ENCODE measurements at places on chromosomes 12 and 14.

DNA sequence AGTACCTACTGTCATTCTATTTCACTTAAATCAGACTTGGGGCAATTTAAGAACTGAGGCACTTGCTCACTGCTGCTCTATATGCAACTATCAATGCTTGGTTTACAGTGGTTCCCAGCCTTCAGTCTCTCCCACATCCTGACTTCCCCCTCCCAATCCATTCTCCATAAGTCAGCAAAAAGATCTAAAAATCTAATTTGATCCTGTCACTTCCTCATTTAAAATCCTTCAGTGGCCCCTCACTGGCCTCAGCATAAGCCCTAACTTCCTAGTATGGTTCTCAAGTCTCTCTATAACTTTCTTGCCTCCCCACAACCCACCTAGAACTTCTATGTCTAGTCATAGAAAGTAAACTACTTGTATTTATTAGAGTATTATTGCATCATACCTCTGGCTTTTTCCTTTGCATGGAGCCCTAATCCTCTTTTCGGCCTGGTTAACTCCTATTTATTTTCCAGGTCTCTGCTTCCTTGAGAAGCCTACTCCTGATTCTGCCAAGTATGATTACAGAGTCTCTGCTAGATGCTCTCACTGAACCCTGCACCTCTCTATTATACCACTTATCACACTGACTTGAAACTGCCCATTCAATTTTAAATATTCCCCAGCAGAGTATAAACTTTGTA, 130.6 kb downstream of the RALGAPA1 start:
- no peaks in the 10 kb centered on the region for H3K27me3 ChIP-seq
- no peaks in the 10 kb centered on the region for H3K4me1 ChIP-seq
- DNase-seq = no peak

GRCh38 chr14:88005050-88005481, at the start of gene GPR65:
GPR65 (plus strand) TSS chr14:88005135; CDS start chr14:88010848, 5,713 bp downstream.
- no peak within 1 kb of the TSS for H3K27ac ChIP-seq
- DNase-seq = no peak
- H3K36me3 ChIP-seq = no peaks in the 10 kb centered on the region
- H3K27me3 ChIP-seq = no peaks in the 10 kb centered on the region
- H3K4me3 ChIP-seq = no peak within 1 kb of the TSS

GRCh38 chr12:115312901-115313300, 628.9 kb upstream of the TBX3 start:
- H3K36me3 ChIP-seq = no peaks in the 10 kb centered on the region
- DNase-seq = no peak
- no peaks in the 10 kb centered on the region for H3K4me1 ChIP-seq
- no peaks in the 10 kb centered on the region for H3K27me3 ChIP-seq
- no peak overlapping the region for H3K27ac ChIP-seq

- H3K27me3 ChIP-seq = no peaks in the 10 kb centered on the region
- H3K36me3 ChIP-seq = no peaks in the 10 kb centered on the region
- no peaks in the 10 kb centered on the region for H3K4me1 ChIP-seq
Measured at GRCh38 chr14:45267071-45267470, 14.1 kb upstream of the MIS18BP1 start.

DNA sequence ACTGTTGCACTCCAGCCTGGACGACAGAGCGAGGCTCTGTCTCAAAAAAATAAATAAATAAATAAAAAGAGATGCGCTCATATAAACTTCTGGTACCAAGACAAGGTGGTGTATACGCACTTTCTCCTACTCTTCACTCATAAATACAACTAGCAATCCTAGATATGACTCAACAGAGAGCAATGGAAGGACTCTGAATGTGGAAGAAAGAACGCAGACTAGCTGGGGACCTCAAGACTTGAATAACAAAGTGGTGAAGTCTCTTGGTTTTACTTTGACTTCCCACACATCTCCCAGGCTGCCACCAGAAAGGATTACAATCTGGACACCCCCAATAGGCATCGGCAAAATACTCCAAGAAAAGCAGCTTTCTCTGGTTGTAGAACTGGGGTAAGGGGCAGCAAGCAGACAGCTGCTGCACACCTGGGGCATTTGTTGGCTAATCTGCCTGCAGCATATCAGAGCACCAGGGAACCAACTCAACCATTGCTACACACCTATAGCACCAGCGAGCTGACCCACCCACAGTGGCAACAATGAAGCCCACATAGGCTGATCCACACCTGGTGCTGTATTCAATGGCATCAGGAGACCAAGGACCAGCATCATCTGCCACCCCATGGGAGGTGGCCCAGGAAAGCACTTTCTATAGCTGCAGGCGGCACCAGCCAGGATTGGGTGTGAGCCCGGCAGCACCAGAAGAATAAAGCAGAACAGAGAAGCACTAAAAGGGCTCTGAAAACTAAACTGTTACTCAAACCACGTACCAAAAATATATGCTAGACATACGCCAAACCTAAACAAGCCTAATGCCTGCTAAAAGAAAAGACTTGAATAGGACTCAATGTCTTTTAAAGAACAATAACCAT, 1231.7 kb upstream of the TMEM132C start:
- no peaks in the 10 kb centered on the region for H3K36me3 ChIP-seq
- no peak for DNase-seq
- no peak overlapping the region for H3K27ac ChIP-seq
- no peak overlapping the region for H3K4me3 ChIP-seq

GRCh38 chr12:5599378-5599777, 167.5 kb downstream of the NTF3 start:
- no peaks in the 10 kb centered on the region for H3K36me3 ChIP-seq
- H3K27ac ChIP-seq = no peak overlapping the region

GRCh38 chr14:99564256-99564925, 39.6 kb downstream of the CCDC85C start:
- H3K27ac ChIP-seq = peak overlapping the region; percentile 25
- H3K4me1 ChIP-seq = peaks cover 63% of the 10 kb centered on the region
- H3K27me3 ChIP-seq = no peaks in the 10 kb centered on the region
- DNase-seq = no peak
- H3K4me3 ChIP-seq = no peak overlapping the region

DNA sequence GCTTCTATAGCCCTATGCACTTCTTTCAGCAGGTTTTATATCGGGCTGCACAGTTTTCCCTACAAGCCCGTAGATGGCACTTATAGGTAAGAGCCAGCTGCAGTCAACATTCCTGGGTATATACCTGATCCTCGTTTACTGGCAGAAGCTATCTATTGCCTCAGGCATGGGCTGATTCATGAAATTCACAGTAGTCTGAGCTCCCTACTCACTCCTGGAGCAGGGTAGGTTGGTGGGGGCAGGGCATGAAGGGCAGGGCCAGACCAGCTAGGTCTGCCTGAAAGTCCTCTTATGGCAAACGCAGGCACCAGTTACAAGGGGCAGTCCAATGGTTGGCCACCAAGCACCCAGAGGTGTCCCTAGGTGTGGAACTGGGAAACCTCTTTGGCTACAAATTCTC, 345.8 kb downstream of the RPS29 start:
- no peaks in the 10 kb centered on the region for H3K27me3 ChIP-seq
- no peaks in the 10 kb centered on the region for H3K4me1 ChIP-seq
- H3K4me3 ChIP-seq = no peak overlapping the region
- H3K27ac ChIP-seq = no peak overlapping the region
- DNase-seq = no peak

- no peak overlapping the region for H3K4me3 ChIP-seq
- H3K27me3 ChIP-seq = peaks cover 53% of the 10 kb centered on the region
- no peaks in the 10 kb centered on the region for H3K36me3 ChIP-seq
- H3K4me1 ChIP-seq = peaks cover 12% of the 10 kb centered on the region
- DNase-seq = no peak
Measured at GRCh38 chr12:53173085-53173715, 7.3 kb upstream of the ZNF740 start.

DNA sequence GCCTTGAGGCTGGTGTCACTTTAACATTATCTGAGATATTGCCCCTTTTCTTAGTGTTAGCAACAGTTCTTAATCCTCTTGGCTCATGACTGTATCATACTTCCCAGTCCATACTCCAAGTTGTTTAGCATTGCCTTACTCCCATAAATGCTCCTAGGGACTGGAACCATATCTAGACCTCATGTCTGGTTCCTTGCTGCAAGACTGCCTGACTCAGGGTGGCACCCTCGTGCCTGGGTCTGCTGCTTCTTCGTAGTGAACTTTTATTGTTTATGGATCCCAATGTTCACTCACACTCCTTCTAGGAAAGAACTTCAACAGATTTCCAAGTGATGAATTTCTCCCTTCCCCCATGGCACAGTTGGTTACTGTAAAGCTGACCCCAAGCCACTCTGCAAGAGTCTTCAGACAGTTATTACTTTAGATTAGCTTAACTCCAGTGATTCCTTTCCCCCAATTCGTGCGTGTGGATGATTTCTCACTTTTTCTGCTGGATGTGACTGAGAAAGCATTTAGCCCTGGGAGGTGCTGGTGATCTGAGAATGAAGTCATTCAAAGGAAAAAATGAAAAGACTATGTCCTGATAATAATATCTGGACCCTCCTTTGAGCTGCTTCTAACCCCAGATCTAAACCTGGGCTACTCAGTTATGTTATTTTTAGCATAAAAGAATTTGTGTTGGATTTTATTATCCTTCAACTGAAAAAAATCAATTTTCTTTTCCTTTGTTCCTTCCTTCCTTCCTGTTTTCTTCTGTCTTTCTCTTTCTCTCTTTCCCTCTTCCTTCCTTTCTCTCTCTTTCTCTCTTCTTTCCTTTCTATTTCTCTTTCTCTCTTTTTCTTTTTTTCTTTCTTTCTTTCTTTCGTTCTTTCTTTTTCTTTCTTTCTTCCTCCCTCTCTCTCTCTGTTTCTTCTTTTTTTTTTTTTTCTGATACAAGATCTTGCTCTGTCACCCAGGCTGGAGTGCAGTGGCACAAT, 47.5 kb upstream of the PPP1R12A start:
- H3K27me3 ChIP-seq = no peaks in the 10 kb centered on the region
- DNase-seq = no peak
- H3K4me1 ChIP-seq = peaks cover 7% of the 10 kb centered on the region
- no peak overlapping the region for H3K27ac ChIP-seq

DNA sequence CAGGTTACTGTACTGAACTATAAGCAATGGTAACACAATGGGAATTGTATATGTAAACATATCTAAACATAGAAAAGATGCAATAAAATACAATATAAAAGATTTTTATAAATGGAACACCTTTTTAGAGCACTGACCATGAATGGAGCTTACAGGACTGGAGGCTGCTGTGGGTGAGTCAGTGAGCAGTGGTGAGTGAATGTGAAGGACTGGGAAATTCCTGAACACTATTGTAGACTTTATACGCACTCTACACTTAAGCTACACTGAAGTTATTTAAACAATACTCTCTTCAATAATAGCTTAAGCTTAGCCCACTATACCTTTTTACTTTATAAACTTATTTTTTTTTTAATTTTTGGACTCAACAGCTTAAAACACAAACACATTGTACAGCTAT, 313.5 kb downstream of the KCNC2 start:
- no peaks in the 10 kb centered on the region for H3K27me3 ChIP-seq
- DNase-seq = no peak
- no peaks in the 10 kb centered on the region for H3K36me3 ChIP-seq

- H3K4me3 ChIP-seq = peak overlapping the region; percentile 82
- peaks cover 3% of the 10 kb centered on the region for H3K36me3 ChIP-seq
- peaks cover 90% of the 10 kb centered on the region for H3K27me3 ChIP-seq
- DNase-seq = peak; percentile 82
- peaks cover 24% of the 10 kb centered on the region for H3K4me1 ChIP-seq
- no peak overlapping the region for H3K27ac ChIP-seq
Measured at GRCh38 chr12:4272424-4273272, 914 bp upstream of the CCND2 start.

DNA sequence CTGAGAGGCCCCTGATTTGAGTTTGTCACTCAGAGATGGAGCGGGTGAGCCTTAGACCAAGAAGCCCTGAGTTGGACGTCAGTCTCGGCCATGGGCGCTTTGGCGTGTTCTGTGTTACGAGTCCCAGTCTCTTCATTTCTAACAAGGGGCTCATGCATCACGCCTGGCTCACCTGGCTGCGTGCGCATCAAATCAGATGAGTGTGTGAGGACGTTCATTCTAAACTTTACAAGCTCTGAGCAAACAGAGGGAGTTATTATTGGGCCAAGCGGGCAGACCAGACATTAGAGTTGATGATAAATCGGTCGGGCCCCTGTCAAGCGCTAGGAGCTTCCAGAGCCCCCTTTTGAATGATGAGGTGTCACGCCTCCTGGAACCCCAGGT, 117.2 kb downstream of the CALM1 start:
- H3K4me1 ChIP-seq = peaks cover 30% of the 10 kb centered on the region
- H3K36me3 ChIP-seq = no peaks in the 10 kb centered on the region
- no peak overlapping the region for H3K4me3 ChIP-seq
- H3K27ac ChIP-seq = no peak overlapping the region
- no peak for DNase-seq
- no peaks in the 10 kb centered on the region for H3K27me3 ChIP-seq

DNA sequence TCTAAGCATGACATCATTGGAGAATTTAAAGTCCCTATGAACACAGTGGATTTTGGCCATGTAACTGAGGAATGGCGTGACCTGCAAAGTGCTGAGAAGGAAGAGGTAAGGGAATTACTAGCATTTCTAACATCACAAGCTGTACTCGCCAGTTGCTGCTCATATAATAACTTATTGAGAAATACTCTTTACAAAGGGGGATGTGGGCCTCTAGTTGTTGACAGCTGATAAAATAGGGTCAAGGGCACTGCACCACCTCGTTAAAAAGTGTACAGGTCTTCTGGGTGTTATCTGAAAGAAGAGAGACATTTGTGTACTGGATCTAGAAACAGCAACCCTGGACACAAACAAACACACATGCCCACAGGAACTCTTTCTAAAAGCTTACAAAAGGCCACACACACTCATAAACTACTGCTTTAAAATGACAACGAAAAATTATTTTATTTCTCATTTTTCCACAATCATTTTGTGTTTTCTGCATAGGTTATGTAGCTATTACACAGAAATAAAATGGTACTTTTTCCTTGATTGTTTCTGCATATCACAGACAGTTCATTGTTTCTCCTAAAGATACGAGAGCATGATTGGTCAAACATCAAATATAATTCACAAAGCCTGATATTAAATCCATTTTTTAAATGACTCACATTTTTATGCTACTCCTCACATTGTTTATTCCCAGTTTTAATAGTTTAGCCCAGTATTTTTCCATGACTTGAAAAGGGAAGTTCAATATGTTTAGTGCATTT, 391.1 kb downstream of the PAWR start:
- H3K4me1 ChIP-seq = no peaks in the 10 kb centered on the region
- no peaks in the 10 kb centered on the region for H3K27me3 ChIP-seq
- H3K27ac ChIP-seq = no peak overlapping the region
- H3K36me3 ChIP-seq = peaks cover 8% of the 10 kb centered on the region
- no peak for DNase-seq
- no peak overlapping the region for H3K4me3 ChIP-seq

GRCh38 chr12:115223322-115223721, 539.3 kb upstream of the TBX3 start:
- no peaks in the 10 kb centered on the region for H3K36me3 ChIP-seq
- DNase-seq = no peak
- H3K27ac ChIP-seq = no peak overlapping the region
- no peaks in the 10 kb centered on the region for H3K27me3 ChIP-seq
- no peak overlapping the region for H3K4me3 ChIP-seq
- peaks cover 17% of the 10 kb centered on the region for H3K4me1 ChIP-seq

DNA sequence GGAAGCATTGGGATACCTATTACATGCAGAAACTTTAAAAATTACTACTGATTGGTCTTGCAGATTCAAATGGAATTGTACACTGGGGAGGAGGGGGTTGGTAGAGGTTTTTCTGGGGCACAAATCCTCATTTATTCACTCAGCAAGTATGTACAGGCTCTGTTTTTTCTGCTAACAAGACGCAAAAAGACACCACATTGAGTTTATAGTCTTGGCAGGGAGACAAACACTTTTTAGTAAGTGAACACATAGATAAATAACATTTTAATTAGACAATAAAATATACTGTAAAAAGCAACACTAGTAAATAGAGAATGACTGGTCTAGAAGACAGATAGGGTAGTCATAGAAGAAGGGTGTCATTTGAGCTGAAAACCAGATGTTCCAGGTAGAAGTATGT, 23.8 kb downstream of the GLIPR1L2 start:
- no peak for DNase-seq
- H3K4me3 ChIP-seq = no peak overlapping the region
- H3K27me3 ChIP-seq = no peaks in the 10 kb centered on the region
- H3K36me3 ChIP-seq = no peaks in the 10 kb centered on the region
- H3K27ac ChIP-seq = no peak overlapping the region
